ENCODE measurements at places on chromosomes 12 and 14.

DNA sequence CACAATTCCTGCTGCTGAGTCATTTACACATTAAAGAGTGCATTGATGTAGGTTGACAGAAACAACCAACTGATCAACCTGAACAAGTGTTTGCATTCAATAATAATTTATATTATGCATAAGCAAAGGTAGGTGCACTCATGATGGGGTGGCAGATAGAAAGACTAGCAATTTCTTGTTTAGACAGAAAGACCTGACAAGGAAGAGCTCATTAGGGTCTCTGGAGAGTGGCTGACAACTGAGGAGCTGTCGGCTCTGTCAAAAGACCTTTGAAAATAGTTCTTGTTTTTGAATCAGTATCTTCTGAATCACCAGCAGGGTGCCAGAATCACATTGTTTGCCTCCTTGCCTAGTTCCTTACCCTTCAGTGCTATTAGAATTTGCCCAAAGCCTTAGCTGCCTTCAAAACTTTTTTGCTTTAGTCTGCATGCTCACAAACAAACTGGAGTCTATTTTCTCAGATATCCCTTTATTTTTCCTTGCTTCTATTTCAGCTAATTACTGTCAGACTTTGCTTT, 234.7 kb downstream of the BTG1 start:
- DNase-seq = no peak

DNA sequence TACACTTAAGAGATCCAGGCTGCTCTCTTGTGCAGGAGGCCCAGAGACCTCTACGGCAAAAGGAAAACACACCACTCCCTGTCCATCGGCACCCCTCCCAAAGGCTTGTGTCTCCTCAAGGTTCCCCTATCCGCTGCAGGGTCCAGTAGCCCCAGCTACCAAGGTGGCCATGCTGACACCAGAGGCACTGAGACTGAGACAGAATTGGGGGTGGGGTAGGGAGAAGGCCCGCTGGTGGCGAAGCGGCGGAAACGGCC, 590 bp downstream of the DDIT3 start:
- DNase-seq = peak; percentile 32

GRCh38 chr12:113092607-113093408, 36.3 kb downstream of the DTX1 start:
- DNase-seq = no peak

- DNase-seq = no peak
Observed at GRCh38 chr14:80695869-80696268, 245.7 kb downstream of the CEP128 start.

DNA sequence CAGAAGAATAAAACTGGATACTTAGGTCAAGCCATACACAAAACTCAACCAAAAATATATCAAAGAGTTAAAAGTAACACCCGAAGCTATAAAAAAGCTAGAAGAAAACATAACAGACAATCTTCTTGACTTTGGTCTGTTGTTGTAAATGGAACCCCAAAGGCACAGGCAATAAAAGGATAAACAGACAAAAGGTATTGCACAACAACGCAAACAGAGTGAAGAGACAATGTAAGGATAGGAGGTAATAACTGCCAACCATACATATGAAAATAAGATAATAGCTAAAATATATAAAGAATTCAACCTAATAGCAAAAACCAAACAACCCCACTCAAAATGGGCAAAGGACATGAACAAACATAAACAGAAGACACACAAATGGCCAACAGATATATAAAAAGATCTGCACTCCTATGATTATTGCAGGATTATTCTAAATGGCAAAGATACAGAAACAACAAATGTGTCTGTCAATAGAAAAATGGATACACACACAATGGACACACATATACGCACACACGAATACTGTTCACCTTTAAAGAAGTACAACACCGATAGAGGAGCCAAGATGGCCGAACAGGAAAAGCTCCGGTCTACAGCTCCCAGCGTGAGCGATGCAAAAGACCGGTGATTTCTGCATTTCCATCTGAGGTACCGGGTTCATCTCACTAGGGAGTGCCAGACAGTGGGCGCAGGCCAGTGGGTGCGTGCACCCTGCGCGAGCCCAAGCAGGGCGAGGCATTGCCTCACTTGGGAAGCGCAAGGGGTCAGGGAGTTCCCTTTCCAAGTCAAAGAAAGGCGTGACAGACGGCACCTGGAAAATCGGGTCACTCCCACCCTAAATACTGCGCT, 1137.1 kb downstream of the FSCB start:
- no peak for DNase-seq

- DNase-seq = peak; percentile 56
Observed at GRCh38 chr12:93784339-93785086, 107.3 kb downstream of the CRADD start.

DNA sequence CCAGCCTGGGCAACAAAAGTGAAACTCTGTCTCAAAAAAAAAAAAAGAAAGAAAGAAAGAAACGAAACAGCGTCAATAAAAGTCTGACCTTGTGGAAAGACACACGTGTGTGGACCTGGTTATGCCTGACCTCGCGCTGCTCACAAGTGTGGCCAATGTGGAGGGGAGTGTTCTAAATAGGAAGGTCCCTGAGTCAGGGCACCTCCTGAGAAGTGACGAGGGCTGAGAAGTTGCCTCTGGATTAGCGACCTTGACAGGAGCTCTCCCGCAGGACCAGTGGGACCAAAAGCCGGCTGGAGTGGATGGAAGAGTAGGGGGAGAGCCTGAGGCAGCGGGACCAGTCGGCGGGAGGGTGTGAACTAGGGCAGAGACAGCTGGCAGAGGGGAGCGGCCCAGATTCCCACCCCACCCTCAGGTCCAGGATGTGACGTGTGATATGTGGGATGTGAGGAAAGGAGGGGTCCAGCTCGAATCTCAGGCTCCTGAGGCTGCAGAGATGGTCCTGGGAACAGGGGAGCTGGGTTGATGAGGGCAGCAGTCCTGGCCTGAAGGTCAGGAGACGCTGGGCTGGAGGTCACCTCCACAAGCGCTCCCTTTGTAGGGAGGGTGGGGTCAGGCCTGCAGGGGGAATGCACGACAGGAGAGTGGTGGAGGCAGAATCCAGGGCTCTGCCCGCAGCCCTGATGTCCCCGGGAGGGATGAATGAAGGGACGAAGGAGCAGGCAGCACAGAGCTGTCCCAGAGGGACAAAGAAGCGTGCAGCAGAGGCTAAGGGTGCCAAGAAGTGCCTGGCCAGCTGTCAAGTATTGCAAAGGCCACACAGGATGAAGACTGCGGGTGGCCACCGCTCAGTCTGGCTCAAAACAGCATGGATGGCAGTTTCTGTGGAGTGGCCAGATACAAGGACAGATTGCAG, 24.8 kb upstream of the GPR68 start:
- no peak for DNase-seq

DNA sequence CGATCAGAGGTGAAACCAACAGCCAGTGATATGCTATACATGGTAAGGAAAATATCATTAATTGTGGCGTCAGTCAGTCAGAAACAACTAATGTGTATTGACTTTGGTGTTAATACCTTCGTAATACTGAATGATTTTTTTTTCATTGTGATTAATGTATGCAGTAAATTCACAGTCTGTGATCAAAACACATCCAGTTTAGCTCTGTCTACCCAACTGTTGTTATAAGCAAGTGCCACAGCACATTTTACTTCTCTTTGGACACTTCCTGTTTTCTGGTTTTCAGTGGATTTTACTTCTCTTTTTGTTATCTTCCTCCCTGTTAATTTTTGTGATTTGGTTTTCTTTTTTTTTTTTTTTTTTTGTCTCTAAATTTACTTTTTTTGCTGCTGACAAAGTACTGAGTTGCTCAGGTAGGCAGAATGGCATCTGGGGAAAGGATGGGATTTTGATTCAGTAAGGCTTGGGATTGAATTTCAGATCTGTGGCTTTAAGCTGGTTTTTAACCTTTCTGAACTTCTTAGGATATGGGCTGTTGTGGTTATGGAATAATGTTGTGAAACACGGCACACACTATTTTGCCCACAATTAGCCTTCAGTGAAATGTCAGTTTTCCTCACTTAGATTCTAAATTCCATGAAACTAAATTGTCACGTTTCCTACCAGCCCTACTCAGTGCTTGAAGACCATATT, 604 bp downstream of the GLIPR1 start:
- no peak for DNase-seq

- no peak for DNase-seq
Observed at GRCh38 chr12:121301876-121302275, 5.4 kb upstream of the CAMKK2 start.

DNA sequence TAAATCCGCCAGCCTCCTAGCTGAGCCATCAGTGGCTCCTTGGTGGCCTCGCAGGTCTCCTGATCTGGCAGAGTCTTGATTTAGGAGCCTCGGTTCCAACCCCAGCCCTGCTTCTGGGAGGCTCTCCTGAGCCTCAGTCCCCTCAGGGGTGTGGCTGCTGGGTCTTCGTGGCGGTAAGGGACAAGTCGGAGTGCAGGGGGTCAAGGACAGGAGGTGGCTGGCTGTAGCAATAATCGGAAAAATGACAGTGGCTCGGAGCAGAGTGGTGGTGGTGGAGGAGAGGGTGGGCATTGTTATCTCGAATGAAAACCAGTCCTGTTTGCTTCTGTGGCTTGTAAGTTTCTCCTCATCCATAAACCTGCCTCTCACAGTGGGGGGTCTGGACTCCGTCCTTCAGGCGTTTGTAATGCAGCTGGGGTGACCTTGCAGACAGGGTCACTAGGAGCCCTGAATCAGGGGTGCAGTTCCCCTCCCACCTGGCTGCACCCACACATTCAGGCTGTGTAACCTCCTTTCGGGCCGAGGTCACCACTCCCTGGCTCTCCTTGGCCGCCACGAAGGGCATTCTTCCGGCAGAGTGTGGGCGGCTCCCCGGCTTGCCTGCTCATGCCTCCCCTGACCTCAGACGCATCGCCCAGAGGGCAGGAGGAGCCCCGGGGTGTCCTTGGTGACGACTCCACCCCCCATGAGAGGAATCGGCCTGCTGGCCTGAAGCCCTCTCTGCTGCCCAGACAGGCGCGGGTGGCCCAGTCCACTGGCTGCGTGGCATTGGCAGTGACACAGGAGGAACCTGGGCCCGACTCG, 8.1 kb downstream of the BCL7A start:
- no peak for DNase-seq

DNA sequence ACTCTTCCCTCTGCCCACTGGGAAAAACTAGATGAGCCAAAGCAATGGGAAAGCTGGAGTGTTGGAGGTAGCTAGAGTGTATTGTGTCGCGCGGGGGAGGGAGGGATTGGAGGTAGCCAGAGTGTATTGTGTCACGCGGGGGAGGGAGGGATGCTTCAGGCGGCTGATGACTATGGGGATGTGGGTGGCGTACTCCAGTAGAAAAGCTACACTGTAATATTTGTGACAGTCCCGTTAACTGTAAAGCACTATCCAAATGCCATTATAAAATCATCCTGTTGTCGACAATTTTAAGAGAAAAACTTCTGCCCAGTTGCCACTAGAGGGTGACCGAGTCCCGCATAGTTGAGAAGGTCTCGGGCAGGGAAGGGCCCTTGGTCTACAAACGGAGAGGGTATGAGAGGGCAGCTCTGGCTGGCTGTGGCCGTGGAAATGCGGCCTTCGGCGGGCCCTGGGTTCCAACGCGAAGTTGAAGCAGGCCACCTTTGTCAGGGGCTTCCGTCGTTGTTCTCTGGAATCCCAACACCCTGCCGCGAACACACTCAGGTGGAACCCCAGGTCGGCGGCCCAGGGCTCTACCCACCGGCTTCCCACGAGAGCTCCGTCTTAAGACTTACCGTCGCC, 15.1 kb upstream of the PLEK2 start:
- DNase-seq = peak; percentile 84

GRCh38 chr12:105562199-105562971, 231.9 kb downstream of the C12orf75 start:
- no peak for DNase-seq

DNA sequence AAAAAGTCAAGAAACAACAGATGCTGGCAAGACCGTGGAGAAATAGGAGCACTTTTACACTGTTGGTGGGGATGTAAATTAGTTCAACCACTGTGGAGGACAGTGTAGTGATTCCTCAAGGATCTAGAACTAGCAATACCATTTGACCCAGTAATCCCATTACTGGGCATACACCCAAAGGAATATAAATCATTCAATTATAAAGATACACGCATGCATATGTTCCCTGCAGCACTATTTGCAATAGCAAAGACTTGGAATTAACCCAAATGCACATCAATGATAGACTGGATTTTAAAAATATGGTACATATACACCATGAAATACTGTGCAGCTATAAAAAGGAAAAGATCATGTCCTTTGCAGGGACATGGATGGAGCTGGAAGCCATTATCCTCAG, 18.0 kb upstream of the CATSPERB start:
- no peak for DNase-seq

- DNase-seq = peak; percentile 26
Observed at GRCh38 chr12:90090929-90091651, 382.5 kb upstream of the ATP2B1 start.

- peak; percentile 70 for DNase-seq
Observed at GRCh38 chr12:91811481-91812287, 334.0 kb downstream of the BTG1 start.

GRCh38 chr14:76490735-76491134, 114.8 kb downstream of the ESRRB start:
- no peak for DNase-seq

DNA sequence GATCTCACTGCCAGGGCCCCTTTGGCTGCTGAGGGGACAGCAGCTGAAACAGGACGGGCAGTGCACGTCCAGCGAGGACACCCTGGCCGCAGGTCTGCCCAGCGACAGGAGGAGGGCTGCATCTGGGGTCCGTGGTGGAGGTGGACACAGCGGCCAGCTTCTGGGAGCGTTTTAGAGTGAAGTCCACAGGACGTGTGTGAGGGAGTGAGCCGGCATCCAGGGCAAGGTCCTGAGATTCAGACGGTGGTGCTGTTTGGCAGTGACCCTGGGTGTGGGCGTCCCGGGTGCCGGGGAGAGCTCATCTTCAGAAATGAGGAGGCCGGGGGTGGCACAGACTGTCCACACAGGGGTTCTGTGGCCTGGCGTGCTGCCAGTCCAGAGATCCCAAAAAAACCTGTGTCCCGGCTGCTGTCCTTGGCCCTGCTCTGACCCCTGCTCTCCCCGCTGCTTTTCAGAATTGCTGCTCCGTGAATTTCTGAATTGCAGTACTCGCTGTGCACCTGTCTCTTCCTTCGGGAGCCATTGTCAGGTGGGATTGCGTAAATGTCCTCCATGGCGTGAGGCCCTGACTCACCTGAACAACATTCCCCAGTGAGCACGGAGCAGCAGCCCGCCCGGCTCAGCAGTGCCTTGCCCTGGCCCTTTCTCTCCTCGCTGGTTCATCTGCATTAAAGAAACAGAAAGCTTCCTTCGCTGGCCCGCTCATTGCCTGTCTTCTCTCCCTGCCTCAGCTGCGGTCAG, 183.5 kb upstream of the C14orf180 start:
- DNase-seq = peak; percentile 4

DNA sequence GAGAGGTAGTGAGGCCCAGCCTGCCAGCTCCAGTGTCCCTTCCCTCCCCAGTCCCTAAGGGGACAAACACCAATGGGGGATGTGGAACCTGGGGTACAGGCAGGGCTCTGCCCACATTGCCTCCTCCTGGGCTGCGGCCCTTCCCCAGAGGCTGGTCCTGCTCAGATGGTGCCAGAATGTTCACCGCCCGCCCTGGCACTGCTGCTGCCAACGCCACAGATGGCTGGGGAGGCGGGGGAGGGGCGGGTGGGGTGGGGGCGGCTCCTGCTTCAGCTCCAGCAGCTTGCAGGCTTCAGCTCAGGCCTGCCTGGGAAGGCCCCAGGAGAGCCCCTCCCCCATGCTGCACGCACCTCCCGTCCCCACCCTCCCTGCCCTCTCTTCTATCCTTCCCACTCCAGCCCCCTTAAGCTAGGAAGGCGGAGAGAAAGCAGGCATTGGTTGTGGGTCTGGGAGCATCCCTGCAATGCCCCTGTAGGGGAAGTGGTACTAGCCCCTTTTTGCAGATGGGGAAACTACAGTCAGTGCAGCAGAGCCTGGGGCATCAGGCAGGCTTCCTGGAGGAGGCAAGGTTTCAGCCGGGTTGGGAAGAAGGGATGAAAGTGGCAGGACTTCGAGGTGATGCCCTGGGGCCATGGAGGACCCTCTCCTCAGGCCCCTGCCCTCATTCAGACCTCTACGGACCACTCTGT, 2.0 kb upstream of the BEGAIN start:
- no peak for DNase-seq

Data from activated CD4-positive, alpha-beta T cell treated with anti-CD3 and anti-CD28 coated beads, Interleukin-2, amount 10 ng/mL, durations not matched to agents 7 days and 5 days (primary cell).